Glomerular endothelial cell (primary cell): ENCODE measurements at places on chromosomes 7 and 10.

GRCh38 chr10:35912615-35913569 is 270.8 kb upstream of the FZD8 start:
- no peak for DNase-seq

DNA sequence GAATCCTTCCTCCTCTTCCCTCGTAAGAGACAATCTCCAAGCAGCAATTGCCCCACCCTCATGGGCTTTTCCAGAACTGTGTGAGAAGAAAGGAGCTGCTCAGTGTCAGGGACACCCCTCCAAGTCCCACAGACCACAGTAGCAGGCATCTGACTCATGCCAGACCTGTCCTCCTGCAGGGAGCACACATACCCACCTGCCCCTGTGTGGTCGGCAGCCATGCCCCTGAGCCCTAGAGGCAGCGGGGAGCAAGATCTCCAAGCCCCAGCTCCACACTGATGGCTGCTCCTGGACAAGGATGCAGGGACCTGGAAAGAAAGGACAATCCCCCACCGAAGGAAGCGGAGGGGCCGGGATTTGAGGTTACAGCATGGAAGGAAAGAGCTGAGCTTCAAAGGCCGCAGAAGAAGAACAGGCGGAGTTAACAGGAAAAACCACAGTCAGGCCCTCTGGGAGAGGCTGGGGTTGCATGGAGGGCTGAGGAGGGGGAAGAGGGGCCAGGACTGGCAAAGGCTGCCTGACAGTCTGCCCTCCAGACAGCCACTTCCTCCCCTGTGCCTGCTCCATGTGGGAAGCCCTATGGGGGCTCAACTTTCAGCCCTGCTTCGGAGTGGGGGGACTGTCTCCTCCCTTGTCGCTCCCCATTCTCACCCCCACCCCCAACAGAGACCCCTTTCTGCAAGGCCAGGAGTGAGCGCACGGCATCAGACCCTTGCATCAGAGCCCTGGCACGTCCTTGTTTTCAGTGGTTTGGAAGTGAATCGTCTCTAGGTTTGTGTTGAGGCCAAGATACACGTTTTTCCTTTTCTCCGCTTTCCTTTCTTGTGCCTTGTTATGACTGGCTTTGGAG is 46.8 kb downstream of the ASB13 start:
- DNase-seq, result no peak

GRCh38 chr10:59563531-59563930 is 146.1 kb downstream of the SLC16A9 start:
- DNase-seq, result no peak

DNA sequence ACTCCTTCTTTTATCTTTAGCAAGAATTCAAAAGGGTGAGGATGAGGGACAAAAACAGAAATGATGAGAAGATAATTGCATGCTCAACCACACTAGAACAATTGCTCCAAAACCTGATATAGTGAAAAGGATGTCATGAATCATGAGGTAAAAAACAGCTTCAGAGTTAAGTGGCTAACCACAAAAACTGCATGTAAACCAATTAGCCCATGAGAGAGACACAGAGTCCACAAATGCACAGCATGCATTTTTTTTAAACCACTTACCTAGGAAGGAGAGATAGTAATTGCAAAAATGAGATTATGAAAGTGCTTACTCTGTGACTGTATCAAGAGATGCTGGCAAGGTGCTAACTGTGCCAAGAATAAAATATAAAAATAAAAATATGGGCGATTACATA is 132.9 kb downstream of the MBL2 start:
- no peak for DNase-seq

DNA sequence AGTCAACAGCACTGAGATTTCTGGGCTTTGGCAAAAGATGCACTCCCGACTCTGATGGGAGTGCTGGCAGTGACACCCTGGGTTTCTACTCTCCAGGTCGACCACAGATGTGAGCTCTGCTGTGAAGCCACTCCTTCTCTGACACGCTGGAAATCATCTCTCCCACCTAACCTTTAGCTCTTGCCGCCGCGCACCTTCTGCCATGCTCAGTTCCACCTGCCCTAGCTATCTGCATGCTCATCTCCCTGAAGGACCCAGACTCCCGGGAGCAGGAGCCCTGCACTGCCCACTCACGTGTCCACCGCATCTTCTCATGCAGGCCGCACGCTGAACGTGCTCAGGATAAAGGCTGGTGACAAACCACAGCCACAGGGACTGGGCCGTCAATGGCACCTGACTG is 174.8 kb downstream of the TNS3 start:
- no peak for DNase-seq

GRCh38 chr7:153006452-153006851 is 246.9 kb downstream of the ACTR3B start:
- DNase-seq, result no peak

DNA sequence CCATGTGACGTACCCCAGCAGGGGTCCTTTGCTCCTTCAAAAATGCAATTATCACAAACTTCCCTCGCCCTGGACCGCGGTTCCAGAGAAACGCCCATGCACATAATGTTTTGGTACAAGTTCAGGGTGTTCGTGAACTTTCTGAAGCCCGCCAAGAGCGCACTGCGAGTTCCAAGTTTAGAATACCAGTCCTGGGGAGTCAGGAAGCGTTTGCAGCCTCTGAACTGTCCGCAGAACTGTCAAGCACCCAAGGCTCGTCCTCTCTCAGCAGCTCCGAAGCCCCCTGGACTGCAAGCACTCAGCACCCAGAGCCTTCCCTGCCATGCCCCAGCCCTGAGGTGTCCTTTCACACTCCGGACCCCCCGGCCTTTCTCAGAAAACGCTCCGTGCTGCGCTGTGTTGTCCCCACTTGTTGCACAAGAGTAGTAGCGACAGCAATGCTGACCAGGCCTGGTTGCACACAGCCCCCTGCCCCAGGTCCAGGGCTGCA is 30.3 kb downstream of the CALML3 start:
- no peak for DNase-seq

GRCh38 chr7:774161-775109 is 47.4 kb upstream of the PRKAR1B start:
- no peak for DNase-seq

DNA sequence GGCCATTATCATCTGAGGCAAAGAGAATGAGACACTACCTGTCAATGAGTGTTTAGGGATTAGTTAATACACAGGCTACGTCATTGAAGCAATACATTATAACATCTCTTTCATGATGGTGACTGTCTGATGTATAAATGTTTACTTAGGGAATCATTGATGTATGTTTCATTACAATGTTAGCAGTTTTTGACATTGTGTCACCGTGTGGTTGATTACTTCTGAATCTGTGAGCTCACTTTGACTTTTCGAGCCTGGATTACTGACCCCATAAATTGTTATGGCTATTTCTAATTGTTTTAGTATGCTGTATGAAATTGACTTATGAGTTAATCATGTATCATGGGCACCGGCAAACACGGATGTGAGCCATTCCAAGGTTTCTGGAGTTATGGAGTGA is 494.0 kb downstream of the MAGI2 start:
- no peak for DNase-seq

GRCh38 chr10:50310560-50311174 is 59.4 kb upstream of the ASAH2 start:
- DNase-seq, result no peak

DNA sequence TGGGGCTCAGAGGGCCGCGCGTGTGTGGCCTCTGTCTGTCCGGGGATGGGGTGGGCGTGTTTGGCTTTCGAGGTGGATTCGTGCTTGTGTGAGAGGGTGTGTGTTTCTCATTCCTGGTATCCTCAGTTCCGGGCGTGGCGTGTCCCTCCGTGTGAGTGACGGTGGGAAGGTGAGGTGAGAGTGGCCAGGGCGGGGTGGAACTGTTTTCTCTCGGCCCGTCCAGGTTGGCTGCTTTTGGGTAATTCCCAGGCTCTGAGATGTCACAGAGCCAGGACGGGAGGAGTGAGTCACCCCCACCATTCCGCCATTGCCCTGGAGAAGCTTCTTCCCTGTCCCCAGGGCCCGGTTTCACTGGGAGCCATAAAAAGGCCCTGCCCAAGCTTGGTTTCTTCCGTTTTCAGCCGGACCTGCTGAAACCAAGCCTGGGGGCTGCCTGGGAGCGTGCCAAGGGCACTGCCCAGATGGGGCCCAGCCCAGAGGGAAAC is 21.3 kb upstream of the CLDN4 start:
- DNase-seq, result no peak

GRCh38 chr7:11217848-11218565 is 244.3 kb downstream of the PHF14 start:
- no peak for DNase-seq

DNA sequence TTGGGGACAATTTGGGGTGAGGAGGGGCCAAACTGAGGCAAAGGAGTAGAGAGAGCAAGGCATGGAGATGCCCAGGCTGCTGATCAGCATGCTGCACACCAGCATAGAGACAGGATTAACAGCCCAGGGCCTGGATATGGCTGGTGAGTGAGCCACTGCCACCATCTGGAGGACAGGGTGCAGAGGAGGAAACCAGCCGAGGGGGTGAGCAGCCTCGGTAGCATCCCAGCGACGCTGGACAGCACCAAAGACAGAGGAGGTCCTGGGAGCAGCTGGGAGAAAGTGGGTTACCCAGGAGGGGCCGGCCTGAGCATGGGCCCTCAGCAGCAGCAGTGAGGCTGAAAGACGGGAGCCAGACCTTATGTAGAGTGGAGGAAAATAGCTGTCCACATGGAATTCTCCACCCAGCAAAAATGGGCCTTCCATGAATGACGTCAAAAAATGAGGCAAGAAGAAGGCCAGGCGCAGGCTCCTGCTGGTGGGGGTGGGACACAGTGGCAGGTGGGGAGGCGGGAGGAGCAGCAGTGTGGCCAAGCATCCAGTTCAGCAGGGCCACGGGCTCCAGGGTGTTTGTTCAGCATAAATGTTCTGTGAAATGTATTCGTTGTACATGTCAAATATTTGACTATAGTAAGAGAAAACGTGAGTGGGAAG is 16.7 kb downstream of the RET start:
- no peak for DNase-seq

- no peak for DNase-seq
These were observed 375.6 kb downstream of the SFMBT2 start for GRCh38 chr10:7035126-7035761.

- no peak for DNase-seq
These were observed 86.0 kb upstream of the DIP2C start for GRCh38 chr10:775245-776075.

DNA sequence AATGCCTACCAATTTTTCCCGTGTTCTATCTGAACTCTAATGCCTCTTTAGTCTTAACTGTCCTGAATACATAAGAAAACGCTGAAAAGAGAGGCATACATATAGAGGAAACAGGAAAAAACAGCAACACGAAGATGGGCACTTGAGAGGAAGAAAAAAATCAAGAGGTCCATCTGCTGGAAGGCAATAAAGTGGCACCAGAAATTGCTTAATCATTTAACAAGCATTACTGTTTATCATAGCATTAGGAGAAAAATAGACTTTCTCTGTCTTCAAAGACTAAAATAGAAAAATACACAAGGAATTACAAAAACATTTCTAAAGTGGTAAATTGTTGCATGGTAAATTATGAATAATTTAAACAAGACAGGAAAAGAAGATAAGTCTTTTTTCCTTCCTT is 35.0 kb downstream of the NSUN6 start:
- DNase-seq, result no peak

DNA sequence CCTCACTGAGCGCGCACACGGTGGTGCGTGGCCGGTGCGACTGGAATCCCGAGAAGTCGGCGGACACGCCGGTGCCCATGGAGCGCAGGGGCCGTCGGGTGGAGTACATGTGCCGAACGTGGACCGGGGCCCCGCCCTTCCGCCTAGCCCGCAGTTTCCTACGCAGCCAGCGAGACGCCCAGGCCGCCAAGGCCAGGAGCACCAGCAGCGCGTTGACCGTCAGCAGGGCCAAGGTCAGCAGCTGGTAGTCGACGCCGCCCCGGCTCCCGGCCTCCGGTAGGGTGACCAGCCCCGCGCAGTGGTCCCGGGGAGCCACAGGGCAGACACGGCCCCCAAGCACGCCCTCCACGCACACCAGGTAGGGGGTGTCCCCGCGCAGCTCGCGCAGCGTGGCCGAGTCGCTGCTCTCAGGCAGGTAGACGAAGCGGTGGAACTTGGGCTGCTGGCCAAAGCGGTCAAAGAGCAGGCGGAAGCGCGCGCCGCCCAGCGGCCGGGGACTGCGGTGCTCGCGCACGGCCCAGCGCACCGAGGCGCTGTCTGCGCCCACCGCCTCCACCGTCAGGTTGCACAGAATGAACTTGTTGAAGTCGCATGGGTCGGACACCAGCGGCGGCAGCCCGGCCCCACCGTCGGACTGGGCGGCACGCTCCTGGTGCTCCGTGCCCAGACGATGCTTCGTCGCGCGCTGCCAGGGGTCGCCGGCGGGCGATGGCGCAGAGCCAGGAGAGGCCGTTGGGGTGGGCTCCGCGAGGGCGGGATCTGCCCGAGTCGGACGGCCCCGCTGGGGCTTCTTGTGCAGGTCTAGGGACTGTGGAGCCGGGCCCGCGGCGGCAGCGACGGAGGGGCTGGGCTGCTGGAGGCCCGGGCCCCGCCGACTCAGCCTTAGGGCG is 2.2 kb downstream of the TRIL start:
- no peak for DNase-seq

GRCh38 chr10:51075873-51076229 is 1.6 kb downstream of the PRKG1 start:
- no peak for DNase-seq

DNA sequence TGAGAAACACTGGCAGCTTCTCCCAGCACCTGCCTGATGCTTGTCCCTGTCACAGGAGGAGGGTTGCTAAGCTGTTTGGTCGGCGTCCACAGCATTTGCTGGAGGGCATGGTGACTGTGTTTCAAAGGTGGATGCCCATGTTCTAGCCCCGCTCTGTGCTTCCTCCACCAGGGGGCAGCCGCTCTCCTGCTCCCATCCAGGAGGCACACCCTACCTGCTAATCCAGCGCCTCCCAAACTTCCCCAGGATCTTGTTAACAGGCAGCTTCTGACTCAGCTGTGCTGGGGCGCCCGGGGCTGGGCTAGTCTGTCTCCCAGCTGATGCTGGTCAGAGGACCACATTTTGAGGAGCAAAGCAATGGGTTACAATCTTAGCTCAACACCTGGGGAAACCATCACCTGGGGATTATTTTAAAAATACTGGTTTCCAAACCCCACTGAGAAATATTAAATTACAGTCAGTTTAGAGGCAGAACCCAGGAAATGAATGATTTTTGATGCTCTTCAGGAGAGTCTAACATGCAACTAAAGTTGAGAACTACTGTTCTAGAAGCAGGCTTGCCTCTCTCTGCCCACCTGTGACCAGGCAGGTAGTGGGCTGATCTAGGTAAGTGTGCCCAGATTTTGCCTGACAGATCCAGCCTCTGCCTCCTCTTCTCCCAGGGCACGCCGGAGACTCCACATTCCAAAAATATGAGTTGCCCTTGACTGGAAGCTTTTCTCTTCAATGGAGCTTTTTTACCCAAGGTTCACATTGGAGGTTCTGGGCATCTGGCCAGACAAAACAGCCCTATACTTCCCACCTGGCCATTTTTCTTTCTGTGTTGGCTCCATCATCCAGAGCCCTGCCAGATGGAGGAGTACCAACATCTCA is 92.7 kb upstream of the GPR26 start:
- DNase-seq, result no peak

- no peak for DNase-seq
These were observed 869 bp downstream of the LAMB4 start for GRCh38 chr7:108129018-108129965.

DNA sequence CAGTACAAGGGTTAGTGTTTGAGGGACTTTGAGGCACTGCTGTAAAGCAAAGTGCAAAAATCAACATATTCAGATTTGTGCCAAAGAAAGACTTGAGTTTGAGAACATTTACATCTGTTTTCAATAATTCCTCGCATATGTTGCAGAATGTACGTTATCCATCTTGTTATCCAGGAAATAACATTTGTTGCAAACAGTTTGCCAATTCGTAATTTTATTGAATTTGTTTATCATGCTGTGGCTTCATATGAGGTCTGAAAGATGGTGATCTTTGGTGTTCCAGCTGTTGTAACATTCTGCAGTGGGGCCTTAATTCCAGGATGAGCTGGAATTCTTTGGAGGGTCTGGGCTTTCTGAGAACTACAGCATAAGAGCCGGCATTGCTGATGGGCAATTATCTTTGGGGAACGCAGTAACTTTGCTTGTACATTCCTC is 396.2 kb downstream of the LRMDA start:
- DNase-seq, result no peak
